ENCODE measurements at places on chromosomes 4 and X.

DNA sequence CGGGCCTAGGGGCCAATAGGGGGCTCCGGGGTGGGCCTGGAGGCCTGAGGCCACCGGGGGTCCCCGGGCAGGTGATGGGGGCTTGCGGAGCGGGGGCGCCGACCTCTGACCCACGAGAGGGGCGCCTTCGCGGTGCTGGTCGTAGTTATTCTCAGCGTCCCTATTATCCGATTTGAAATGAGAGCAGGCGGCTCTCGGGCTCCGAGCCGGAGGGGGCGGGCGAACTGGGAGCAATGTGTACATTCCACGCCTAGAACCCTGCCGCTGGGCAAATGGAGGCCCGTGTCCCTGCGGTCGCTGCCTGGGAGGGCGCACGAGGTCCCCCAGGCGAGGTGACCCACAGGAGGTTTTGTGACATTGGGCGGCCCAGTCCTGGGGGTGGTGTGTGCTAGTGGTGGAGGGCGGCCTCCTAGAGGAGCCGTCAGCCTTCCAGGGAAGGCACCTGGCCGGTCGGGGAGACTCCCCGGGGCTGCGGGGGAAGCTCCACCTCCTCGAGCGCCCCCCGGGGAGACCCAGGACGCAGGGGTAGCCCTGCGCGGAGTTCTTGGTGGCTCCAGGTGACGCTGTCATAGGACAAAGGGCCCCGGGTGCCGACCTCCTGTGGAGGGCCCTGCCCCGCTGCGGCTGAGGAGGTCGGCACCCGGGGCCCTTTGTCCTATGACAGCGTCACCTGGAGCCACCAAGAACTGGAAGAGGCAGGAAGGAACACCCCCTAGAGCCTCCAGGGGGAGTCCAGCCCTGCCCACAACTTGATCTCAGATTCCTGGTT lies 102.6 kb upstream of the PRKX start:
- peak; percentile 81 for DNase-seq

GRCh38 chr4:124209211-124209610 lies 503.3 kb downstream of the ANKRD50 start:
- DNase-seq: no peak

GRCh38 chrX:110415440-110416170 lies 57.0 kb downstream of the RTL9 start:
- DNase-seq: peak; percentile 12

- DNase-seq: no peak
Measured at GRCh38 chr4:102871772-102872171, 3.0 kb downstream of the CISD2 start.

- no peak for DNase-seq
Measured at GRCh38 chr4:18421519-18421918, 400.0 kb upstream of the LCORL start.

GRCh38 chr4:16867827-16868226 lies 30.6 kb downstream of the LDB2 start:
- DNase-seq: no peak

GRCh38 chr4:84681486-84682274 lies 98.8 kb downstream of the CDS1 start:
- DNase-seq: no peak

DNA sequence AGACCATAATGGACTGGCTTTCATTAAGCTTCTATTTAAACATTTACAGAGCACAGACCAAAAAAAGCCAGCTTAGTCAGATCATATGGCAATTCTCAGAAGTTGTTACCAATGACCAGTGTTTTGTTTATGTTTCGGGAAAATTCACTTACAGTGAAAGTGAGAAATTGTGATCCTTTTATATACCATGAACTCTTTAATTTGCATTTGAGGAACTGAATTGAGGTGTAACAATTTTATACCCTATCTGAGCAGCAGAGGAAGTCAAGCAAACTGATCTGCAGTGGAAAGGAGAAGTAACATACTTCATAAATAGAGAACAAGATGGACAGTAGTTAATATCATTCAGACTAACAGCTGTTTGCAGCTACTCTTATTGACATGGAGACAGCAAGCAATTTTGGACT lies 97.1 kb downstream of the TMA16 start:
- no peak for DNase-seq

DNA sequence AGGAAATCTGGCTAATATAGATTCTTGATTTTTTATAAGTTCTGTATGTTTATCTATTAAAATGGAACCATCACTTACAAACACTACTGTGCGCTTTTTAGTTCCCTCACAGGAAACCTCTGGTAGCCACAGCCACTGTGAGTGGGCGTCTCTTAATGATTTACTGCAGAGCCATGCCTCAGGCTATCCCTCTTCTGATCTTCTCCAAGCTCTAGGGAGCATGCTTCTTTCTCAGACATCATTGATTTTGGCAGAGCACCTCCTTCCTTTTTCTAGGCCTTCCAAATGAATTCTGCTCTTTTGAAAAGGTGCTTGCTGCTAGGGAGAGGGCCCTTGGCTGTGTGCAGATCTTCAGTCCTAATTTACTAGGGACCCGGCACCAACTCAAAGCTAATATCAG lies 61.1 kb upstream of the STS start:
- no peak for DNase-seq

- DNase-seq: no peak
Measured at GRCh38 chrX:15151267-15152186, 118.4 kb downstream of the ASB9 start.

- no peak for DNase-seq
Measured at GRCh38 chr4:38163216-38164006, 203.2 kb downstream of the PTTG2 start.

DNA sequence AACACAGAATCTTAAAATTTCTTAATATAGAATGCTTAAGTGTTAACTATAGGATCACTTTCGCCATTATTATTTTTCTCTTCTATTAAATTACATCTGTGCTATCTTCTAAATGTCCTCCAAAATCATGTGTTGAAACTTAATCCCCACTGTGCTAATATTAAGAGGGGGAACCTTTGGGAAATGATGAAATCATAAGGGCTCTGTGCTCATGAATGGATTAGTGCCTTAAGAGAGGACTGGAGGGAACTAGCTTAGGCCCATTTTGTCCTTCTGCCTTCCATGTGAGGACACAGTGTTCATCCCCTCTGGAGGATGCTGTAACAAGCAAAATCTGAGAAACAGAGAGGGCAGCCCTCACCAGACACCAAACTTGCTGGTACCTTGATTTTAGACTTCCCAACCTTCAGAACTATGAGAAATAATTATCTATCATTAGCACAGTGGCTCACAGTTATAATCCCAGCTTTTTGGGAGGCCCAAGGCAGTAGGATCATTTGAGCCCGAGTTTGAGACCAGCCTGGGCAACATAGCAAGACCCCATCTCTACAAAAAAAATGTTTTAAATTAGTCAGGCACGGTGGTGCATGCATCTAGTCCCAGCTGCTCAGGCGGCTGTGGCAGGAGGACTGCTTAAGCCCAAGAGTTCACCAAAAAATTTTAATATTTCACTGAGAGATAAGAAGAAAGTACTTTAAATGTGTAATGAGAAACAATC lies 26.3 kb downstream of the KLHL8 start:
- DNase-seq: no peak

DNA sequence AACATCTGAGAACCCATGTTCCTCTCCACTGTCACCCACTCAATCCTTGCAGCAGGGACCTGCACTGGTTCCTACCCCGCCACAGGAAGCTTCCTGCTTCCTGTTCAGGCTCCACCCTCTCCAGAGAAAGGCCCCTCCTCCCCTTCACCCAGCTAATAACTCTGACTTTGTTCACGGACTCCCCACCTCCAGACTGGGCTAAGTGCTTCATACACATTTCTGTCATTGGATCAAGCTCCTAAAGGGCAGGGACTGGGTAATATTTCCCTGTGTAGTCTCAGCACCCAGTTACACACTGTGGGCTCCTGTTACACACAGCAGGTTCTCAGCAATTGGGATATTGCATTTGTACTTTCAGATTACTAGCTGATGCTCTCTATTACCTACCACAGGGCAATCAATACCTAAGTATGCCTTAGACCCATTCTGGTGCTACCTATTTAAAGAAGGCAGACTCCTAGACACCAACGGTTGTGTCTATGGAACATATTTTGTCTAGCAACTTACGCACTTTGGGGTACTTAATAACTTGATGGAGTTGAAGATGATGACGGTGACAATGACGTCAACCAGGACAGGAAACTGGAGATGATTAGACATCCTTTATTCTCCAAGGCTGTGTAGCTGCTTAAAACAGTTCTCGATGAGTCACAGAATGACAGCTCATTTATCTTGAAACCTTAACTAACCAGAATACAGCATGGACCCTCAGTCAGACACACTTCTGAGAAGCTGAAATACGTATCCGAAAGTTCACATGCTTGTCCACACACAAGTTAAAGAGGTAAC lies 58.1 kb downstream of the MAML3 start:
- no peak for DNase-seq

DNA sequence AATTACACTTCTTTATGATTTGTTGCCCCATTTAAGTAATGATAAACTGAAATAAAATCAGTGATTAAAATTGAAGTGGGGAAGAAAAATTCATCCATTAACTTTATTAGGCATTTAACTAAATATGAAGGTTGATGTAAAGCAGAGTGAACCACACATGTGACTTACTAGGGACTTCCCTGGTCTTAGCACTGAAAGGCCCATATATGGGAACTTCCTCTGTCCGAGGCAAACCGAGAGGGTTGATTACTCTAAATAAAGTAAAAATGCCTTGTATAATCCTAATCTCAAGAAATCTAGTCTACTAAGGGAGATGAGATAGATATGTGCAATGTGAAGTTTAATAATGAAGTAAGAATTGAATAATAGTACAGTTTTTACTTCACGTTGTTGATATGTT lies 403.9 kb upstream of the RPS6KA3 start:
- DNase-seq: no peak

DNA sequence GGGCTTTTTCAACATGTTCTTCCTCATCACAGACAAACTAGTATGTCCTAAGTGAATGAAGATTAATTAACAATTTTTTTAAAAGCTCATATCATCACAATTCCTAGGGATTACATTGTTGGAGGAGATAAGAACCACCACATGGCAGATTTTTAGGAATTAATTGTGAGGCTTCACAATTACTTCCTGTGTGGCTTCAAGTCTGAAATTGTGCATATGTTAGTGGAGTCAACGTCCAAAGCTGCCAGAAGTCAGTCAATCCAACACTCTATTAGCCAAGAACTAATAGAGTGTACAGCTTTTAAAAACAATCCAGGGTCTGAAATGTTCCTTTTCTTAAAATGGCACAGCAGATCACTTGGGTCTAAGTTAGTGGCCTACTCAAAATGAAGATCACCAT lies 49.3 kb upstream of the C1QTNF7 start:
- DNase-seq: no peak

GRCh38 chr4:4787421-4787820 lies 72.0 kb upstream of the MSX1 start:
- no peak for DNase-seq

DNA sequence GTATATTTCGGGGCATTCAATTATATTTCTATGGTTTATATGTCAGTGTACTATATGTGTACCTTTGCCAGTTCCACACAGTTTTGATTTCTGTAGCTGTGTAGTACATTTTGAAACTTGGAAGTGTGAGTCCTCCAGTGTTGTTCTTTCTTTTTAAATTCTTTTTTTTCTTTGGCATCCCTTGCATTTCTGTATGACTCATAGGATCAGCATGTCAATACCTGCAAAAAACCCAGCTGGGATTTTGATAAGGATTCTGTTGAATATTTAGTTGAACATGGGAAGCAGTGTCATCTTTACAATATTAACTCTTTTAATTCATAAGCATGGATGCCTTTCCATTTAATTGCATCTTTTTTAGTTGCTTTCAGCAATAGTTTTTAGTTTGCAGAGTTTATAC lies 100.0 kb downstream of the SH3BGRL start:
- no peak for DNase-seq

GRCh38 chr4:40940756-40941155 lies 191.0 kb downstream of the NSUN7 start:
- DNase-seq: no peak

- DNase-seq: no peak
Measured at GRCh38 chr4:122603156-122603574, 17.7 kb downstream of the IL21 start.

DNA sequence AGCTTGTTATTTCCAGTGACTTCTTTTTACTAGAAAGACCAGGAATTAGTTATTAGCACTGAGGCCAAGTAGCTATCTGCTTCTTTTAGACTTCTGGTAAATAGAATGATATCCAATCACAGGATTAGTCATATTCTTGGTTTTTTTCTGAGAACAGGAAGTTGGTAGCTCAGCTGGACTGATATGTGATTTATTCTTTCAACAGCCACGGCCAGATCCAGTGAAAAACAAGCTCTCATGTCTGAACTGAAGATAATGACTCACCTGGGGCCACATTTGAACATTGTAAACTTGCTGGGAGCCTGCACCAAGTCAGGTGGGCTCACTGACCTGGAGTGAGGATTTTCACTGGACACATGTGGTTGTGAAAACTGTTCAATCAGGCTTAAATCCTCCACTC lies 48.6 kb downstream of the PDGFRA start:
- DNase-seq: no peak
